Hematopoietic multipotent progenitor cell treated with erythropoietin and hydrocortisone succinate and interleukin-3 and kit ligand, for 6 days (in vitro differentiated cells): ENCODE measurements at places on chromosomes 11 and 22.
A peak's percentile ranks its signal among the peaks of the same experiment; 100 is the strongest.

- DNase-seq = no peak
Measured at GRCh38 chr11:95592471-95592870, 197.1 kb downstream of the FAM76B start.

GRCh38 chr11:66547662-66548009 is 933 bp downstream of the ACTN3 start:
- no peak for DNase-seq

DNA sequence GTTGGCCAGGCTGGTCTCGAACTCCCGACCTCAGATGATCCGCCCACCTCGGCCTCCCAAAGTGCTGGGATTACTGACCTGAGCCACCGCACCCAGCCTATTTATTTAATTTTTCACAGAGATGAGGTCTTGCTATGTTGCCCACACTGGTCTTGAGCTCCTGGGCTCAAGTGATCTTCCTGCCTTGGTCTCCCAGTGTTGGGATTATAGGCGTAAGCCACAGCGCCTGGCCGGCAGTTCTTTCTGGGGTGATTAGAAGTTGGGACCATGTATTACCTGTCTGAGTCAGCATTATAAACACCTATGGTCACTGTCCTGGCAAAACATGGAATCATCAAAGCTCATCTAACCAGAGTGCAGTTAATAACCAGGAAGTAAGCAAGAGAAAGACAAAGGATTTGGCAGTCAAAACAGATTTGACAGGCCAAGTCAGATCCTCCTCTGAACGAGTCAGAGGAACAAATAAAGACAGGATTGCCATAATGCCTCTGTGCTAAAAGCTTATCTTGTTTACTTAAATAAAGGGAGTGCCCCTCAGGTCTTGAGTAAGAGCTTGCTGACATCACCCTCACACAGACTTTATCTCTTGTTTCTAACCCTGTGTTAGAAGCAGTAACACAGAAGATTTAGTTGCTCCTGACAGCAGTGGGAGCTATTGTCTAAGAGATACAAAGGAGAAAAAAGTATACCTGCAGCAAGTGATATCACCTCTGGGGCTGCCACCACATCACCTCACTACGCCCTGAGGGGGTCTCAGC is 3.7 kb downstream of the SERPIND1 start:
- peak; percentile 88 for DNase-seq

DNA sequence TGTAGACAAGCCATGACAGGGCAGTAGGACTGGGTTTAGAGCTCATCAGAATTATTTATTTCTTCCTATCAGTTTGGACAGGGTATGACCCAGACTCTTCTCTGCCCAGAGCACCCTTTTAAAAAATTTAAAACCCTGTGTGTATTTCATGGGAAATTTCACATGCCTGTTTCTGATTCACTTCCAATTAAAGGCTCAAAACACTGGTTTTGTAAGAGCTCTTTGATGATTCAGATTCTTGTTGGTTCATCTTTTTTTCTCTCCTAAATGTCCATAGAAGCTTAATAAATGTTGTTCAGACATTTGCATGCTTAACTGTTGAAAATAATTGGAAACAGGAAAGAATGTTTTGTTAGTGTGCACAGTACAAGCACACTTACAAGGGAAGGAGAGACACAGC is 13.8 kb downstream of the FLI1 start:
- no peak for DNase-seq

- no peak for DNase-seq
Measured at GRCh38 chr22:23670378-23671295, 20.2 kb upstream of the RGL4 start.

DNA sequence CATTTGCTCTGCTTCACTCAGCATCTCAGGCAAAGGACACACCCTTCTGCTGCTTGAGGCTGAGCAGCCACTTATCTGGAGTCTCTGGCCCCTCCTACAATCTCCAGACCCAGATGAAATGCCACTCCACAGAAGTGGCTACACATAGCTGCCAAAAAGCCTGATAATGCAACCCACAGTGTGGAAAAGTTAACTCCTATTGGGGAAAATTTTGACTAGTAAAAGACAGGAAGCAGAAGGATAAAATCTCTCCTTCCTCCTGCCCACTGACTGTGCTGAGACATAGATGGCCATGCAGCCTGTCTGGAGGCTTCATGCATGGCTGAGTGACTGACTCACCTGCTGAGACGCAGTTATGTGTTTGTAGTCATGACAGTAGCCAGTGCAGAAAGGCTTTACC is 92.3 kb upstream of the TEAD1 start:
- peak; percentile 18 for DNase-seq

GRCh38 chr11:88352139-88352538 is 14.6 kb upstream of the CTSC start:
- peak; percentile 57 for DNase-seq

DNA sequence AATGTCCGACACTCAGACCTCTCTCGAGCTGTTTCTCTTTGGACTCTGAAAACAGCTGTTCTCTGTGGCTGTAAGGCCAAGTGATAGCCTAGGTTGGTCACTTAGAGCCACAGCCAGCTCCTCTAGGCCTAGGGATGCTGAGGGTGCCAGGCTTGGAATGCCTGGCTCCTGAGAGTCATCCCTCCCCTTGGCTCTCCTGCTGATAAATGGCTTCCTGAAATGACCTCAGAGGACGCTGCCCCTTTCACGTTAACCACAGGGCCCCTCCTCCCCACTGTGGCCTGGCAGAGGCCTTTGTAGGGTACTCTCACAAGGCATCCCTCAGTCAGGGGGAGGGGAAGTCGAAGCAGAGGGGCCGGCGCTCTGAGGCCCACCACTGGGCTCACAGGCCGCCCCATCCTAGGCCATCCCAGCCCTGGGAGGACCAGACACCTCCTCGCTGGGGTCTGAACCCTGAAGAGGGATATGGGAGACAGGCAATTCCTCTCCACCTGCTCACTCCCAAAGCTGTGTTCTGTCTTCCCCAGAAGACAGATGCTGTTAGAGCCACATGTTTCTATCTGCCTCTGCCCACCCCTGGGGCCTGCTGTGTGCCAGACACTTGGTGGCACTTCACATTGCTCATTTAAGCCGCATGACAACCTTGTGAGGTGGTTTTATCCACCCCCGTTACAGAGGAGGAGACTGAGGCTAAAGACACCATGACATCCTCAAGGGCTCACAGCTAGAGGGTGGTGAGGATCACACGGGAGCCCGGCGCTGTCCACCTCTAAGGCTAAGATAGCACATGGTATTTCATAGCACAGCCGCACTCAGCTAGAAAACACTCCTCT is 50.9 kb downstream of the ARFGAP3 start:
- DNase-seq = no peak

- no peak for DNase-seq
Measured at GRCh38 chr11:117898059-117898458, 21.6 kb upstream of the FXYD6 start.

DNA sequence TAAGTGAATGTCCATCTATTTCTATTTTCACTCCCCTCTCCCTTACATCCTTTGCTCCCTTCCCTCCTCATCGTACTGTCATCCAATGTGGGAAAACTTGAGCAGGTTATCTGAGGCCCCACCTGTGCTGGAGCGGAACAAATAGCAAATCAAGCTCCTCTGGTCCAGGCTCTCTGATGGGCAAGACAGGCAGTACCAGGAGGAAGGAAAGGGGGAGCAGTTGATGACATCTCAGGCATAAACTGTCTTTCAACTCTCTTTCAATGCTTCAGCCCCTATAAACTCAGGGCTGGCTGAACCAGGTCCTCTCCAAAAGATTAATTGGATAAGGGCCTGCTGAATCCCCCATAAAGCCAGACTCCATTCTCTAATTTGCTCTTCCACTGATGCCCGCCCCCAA is 1.5 kb upstream of the CCKBR start:
- no peak for DNase-seq

DNA sequence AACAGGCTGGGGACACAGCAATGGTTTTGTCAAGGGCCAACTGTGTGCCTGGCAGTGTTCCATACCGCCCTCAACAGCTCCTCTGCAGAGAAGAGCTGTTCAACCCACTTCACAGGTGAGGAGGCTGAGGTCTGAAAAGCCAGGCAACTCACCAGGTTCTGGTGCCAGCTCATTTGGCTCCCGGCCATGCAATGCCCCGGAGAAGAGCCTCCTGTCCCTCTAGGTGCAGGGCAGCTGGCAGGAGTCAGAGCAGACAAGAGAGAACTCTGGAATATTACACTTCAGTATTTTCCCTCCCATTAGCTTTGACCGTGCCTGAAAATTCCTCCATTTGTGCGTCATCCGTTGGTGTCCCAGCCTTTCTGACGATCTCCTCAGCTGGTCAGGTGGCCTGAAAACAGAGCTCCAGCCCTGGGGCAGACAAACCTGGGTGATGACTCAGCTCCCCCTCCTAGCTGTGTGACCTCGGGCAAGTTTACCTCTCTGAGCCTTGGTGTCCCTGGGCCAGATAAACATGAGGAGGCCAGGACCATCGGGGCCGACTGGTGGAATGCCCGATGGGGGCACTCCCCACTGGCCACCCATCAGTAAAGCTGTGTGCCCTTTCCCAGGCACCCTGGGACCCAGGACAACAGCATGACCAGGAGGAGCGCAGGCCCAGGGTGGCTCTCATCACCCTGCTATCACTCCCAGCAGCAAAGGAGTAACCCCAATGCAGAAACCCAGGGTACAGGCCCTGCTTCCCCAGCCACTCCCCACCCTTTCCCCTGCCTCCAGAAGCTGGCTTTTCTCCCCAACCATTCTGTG is 9.6 kb upstream of the C1QTNF6 start:
- no peak for DNase-seq

DNA sequence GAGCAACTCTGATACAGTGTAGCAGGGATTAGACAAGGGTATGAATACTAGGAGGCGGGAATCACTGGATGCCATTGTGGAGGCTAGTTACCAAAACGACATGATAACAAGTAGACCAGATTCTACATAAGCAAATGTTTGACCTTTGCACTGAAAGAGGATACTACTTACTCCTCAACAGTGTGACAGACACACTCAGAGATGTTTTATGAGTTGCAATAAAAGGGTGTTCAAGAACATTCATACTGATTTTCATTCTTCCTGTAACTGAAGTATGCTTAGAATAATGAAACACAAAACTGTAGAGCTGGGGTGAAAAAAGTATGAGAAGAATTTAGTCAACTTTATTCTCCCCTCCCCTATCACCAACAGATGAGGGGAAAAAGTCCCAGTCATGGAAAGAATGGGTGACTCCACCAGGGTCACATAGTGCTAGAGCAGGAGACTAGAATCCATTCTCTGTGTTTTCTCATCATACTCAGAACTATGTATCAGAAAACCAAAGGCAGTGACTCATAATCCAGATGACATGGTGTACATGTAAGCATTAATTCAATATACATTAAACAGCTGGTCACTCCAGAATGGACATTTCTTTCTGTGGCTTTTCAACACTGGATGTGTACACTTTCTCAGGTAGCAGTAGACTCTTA is 32.8 kb downstream of the ARHGAP20 start:
- DNase-seq = no peak
